Stimulated activated CD8-positive, alpha-beta memory T cell treated with anti-CD3 and anti-CD28 coated beads, Interleukin-12 subunit alpha, Interleukin-12 subunit beta, amount 100 ng/mL, for 1 hour (primary cell): ENCODE measurements at places on chromosomes 11 and 22.

GRCh38 chr11:115605871-115606497, 101.8 kb upstream of the CADM1 start:
- no peak for DNase-seq

DNA sequence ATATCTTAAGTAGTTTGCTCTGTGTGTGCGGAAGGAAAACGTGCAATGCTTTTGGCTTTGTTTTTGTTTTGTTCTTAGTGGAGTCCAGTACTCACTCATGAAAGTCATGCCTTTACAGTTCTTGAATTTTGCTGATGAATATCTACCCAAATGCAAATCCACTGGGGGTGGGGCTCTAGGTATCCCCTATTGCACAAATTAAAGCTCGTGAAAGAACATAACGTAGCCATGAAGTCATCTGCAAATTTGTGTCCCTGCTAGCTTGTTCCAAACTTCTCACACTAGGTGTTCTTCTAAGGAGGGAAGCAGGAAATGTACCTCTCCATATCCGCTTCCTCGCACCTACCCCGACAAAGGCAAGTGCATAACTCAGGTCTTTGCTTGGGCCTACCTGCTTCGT, 118.9 kb downstream of the MICAL3 start:
- DNase-seq, result no peak

GRCh38 chr11:18243783-18244362, 4.6 kb downstream of the SAA2 start:
- peak; percentile 33 for DNase-seq

DNA sequence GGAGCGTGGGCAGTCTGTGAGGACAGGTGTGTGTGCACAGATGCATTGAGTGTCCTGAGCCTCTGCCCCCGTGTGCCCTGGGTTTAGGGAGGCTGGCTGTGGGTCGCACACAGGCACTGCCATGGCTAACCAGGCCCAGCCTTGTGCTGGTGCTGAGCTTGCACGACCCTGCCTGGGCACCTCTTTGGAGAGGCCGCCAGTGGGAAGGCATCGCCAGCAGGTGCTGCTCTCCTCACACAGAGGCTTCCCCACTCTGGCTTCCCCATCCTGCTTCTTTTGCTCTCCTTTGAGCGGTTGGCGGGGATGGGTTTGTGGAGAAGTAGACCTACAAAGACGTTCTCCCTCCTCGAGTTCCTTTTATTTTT, 4.1 kb downstream of the WNT7B start:
- DNase-seq, result no peak

- DNase-seq, result no peak
Observed at GRCh38 chr11:370070-370941, 1.0 kb downstream of the B4GALNT4 start.

DNA sequence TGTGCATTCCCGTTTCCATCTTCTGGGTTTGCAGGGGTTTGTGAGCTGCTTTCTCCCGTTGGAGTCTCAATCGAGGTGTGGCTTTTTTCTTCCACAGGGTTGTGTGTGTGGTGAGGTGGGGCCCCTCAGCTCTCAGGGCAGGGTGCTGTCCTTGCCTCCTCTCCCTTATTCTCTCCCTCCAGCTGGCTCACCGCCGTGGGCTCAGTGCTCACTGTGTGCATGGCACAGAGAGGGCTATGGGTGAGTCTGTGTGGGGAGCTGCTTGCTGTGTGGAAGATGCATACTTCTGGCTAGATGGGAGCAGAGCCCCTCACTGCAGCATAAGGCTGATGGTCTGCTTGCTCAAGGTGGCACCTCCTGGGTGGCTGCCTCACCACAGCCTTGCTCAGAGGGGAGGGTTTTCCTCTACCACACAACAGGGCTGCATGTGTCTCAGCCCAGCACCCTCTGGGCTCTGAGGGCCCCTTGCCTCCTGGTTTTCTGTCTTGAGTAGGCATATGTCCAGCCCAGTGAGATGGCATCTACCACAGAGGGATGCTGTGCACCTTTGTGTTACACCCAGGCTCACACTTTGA, 203.1 kb upstream of the B3GAT1 start:
- DNase-seq, result no peak

- no peak for DNase-seq
Observed at GRCh38 chr11:93028960-93029522, 59.6 kb downstream of the MTNR1B start.

GRCh38 chr22:22030493-22031182, 48.1 kb upstream of the TOP3B start:
- no peak for DNase-seq

GRCh38 chr22:43393132-43393843, 18.5 kb upstream of the MPPED1 start:
- DNase-seq, result no peak

DNA sequence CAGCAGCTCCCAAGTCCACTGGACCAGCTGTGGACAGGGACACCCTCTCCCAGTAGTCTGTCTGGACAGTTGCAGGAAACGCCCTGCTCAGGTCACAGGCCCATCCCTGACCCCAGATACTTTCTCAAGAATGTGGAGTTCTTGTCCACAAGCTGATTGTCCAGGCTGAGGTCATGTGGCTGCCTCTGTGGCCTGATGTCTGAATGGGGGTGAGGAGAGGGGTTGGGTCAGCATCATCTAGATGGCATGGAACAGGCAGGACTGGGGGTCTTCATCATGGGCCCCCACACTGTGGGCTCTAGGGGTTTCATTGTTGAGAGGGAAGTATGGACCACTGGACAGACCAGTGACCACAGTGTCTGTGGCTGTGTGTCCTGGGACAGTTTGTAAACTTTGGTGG, 1015.0 kb downstream of the TBC1D22A start:
- DNase-seq, result no peak

DNA sequence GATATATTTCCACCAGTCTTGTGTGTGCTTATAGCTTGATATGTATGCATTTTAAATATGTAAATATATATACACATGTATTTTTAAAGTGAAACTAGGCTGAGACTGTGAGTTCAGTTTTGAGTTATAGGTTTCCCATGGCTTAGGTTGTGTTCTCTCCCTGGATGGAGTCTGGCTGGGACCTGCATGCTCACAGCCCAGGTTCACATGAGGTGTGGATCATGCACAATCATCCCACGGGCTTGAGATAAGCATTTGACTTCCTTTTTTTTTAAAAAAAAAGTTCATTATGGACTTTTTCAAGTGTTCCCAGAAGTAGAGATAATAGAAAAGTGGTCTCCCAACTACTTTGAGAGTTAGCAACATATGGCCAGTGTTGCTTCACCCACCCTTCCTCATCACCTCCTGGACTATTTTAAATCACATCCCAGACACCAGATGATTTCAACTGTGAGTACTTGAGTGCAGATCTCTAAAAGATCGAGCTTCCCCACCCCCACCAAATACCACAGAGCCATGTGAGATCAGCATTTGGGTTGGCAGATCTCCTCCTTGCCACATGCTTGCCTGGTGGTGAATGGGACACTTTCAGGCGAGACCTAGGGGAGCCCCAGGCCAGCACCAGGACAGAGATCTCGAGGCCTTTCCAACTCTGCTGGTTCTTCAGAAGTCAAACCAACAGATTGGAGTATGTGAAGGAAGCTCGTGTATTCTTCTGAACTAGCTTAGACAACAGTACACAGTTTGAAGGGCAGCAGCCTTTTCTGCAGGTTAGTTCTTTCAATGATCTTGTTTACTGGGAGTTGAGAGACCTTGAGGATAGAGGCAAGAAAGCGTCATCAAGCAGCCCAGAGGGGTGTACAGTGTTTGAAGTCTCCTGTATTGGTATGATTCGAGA, 15.9 kb downstream of the MED15 start:
- no peak for DNase-seq

DNA sequence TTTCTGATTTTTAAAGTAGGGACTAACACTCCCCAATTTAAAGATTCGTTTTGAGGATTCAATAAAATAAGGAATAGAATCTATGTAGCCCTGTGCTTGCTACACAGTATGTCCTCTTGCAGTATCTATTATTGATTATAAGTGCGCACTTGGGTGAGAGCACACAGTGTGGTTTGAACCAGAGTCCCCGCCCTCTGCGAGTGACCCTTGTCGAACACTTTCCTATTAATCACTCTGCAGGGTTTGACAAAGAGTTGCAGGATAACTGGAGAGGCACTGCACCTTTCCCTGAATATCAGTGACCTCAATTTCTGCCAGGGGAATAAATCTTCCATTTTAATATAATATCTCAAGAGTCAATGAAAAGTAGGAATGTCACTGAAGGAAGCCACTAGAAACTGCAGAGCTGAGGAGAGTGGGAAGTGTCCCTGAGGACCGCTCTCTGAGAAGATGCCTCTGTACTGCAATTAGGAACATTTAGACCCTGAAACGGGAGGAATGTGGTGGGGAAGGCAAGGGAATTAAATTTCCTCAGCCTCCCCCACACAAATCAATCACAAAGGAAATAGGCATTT, 182.2 kb downstream of the MAML2 start:
- DNase-seq, result no peak

DNA sequence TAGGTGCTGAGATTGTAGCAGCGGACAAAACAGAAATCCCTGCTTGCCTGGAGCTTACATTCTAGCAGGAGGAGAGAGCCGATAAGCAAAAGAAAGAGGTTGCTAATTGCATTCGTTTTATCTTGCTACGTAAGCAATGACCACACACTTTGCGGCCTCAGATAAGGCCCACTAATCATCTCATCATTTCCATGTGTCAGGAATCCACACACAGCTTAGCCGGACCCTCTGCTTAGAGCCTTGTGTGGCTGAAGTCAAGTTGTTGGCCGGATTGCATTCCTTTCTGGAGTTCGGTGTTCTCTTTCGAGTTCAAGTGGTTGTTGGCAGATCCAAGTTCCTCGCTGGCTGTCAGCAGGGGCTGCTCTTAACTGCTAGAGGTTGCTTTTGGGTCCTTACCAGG, 101.6 kb downstream of the CHST1 start:
- DNase-seq, result no peak

GRCh38 chr11:24496736-24497725, at the start of gene LUZP2:
TSS of gene LUZP2 (plus strand) at chr11:24497053.
- DNase-seq, result no peak

DNA sequence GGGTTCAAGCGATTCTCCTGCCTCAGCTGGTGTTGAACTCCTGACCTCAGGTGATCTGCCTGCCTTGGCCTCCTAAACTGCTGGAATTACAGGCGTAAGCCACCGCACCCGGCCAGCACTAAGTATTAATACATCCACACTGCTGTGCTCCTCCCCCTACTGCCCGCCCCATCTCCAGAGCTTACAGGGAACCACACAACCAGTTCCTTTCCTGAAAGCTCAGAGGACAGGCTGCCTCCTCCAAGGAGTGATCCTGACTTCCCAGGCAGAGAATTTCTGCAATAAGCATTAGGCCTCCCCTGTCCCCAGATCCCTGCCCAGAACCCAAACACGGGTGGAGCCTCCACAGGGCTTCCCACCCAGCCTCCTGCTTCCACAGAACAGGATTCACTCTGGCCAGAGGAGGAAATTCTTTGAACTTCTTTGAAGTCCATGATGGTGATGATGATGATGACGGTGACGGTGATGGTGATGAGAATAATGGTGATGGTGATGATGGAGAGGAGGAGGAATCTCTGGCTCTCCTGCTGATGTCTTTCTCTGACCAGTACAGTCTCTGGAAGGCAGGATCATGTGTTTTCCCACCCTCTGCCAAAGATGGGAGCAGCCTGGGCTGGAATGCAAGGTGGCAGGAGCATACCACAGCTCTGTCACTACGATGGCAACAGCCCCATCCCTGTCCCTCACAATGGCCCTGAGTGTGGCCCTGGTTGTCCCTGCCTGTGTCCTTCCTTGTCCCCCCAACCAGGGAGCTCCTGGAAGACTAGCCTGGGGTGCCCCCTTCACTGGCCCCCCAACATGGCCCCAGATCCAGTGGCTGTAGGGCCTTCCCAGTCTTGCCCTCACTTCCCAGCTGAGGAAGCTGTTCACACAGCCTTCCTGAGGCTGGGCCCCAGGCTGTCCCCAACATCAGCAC, 33.5 kb upstream of the CSNK1E start:
- no peak for DNase-seq

- no peak for DNase-seq
Observed at GRCh38 chr11:1864831-1865665, 12.2 kb downstream of the LSP1 start.

- DNase-seq, result no peak
Observed at GRCh38 chr22:40414311-40414710, 43.9 kb downstream of the SGSM3 start.

DNA sequence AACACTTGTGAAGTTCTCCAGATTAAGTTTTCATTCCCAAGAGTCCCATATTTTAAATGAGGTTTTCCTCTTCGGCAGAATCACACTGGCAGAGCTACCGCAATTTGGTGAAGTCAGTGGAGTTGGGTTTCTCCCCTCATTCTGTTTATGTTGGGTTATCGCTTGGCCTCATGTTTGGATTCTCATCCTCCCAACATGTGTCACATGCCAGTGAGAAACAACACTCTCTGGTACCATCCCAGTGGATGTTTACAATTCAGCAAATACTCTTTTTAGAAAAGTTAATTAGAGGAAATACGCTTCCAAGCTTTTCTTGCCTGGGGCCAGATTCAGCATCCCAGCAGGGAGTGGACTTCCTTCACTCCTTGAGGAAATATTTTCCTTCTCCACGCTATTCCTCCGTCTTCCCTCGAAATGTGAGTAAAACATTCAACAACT, 2.1 kb downstream of the PAMR1 start:
- DNase-seq, result no peak

GRCh38 chr11:115324581-115325432, 179.4 kb downstream of the CADM1 start:
- DNase-seq, result no peak

GRCh38 chr11:10770626-10771254, 19.7 kb downstream of the CTR9 start:
- no peak for DNase-seq

DNA sequence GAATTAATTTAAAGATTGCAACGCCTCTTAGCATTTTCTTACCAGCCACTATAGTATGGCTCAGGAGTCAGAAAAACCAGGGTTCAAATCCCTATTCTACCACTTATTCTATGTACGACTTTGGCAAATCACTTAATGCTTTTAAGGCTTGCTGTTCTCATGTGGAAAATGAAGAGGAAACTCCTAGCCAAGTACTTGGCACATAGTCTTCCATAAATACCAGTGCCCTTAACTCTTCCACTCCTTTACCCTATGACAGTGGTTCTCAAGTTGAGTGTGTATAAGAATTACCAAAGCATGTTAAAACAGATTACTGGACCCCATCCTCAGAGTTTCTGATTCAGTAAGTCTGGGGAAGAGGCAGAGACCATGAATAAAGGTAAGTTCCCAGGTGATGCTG, 107.6 kb downstream of the RBFOX2 start:
- DNase-seq, result no peak

DNA sequence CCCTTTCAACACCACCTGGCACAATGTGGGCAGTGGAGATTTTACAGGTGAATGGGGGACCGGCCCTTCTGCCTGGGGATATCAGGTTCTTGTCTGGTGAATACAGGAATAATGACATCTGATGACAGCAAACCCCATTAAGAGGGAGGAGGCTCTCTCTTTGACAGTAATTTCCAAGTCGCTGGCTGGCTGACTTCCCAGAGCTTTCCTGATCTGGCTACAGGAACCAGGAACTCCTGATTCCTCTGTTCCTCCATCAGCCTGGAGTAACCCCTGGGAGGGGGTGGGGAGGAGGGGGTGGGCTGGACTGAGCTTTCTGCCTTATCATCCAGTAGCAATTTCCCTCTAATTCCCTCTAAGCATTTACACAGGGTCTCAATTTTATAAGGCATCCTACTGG, 3.7 kb upstream of the MIEF1 start:
- DNase-seq, result no peak

- no peak for DNase-seq
Observed at GRCh38 chr11:125479137-125479536, 16.9 kb downstream of the FEZ1 start.

- DNase-seq, result no peak
Observed at GRCh38 chr11:119525180-119525866, 102.4 kb upstream of the THY1 start.
